NCI-H1092 (cell line): ENCODE measurements at places on chromosomes 2 and 18.

DNA sequence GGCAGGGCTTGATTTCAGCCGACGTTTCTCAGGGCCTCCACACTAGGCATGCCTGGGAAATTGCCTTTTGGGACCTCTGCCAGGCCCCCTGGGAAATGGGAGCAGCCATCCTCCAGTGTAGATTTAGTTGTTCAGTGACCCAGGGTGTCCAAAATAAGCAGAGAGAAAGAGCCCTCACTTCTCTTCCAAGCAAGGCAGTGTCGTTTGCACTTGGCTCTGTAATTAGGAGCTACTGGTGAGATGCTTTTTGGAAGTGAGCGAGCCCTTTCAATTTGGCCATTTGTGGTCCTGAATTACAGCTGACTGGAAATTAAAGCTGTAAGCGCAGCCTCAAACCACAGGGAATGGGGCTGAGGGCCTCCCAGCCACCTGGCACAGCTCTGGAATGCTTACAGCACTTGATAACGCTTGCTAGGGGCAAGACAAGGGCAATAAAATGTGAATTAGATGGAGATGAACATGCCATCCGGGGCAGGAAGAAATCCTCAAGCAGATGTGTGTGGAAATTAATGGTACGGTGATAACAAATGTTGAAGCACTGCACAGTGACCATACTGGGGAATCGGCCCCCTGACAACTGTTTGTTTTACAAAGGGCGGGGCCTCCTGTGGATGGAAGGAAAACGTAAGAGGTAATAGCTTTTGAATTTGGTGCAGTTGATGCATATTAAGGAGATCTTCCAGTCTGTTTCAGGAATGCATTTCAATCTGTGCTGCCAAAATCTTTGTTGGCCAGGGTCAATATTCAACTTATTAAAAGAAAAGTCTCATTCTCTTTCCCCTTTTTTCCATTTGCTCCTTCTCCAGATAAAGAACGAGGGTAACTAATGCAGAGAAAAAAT is 173.1 kb downstream of the UXS1 start:
- DNase-seq: peak; percentile 91

GRCh38 chr2:204743393-204743960 is 198.2 kb downstream of the PARD3B start:
- DNase-seq: no peak

DNA sequence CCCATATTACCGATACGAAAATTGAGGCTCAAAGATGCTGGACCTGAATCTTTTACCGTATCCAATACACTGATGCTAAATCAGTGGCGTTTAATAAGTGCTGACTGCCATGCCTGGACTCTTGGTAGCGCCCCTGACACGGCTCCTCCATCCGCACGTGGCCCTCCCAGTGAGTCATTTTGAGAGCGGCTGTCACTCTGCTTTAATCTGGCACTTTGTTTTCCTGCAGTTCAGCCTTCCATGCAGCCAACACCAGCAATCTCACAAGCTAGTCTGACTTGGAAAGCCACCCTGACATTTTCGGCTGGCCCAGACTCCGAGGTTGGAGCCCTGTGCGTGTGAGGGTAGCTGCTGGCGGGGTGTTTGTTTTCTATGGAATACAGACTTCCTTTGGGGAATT is 155.1 kb upstream of the LMAN1 start:
- DNase-seq: no peak

GRCh38 chr2:21260311-21260710 is 136.5 kb downstream of the TDRD15 start:
- no peak for DNase-seq

DNA sequence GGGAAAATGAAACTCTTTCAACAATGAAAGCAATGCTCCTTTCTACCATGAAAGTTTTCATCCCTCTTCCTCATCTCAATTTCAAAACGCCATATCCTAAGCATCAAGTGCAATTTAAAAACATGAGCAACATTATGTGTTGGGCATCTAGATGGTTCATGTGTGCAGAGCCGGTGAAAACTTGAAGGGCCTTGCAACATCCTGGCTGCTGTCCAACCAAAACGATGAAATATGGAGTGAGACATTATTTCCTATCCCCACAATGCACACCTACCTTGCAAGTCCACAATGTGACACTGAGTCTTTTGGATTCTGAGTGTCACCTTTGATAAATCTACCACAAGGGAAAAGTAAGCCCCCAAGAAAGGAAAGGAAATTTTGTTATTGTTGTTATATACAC is 110.0 kb downstream of the NCKAP5 start:
- no peak for DNase-seq

DNA sequence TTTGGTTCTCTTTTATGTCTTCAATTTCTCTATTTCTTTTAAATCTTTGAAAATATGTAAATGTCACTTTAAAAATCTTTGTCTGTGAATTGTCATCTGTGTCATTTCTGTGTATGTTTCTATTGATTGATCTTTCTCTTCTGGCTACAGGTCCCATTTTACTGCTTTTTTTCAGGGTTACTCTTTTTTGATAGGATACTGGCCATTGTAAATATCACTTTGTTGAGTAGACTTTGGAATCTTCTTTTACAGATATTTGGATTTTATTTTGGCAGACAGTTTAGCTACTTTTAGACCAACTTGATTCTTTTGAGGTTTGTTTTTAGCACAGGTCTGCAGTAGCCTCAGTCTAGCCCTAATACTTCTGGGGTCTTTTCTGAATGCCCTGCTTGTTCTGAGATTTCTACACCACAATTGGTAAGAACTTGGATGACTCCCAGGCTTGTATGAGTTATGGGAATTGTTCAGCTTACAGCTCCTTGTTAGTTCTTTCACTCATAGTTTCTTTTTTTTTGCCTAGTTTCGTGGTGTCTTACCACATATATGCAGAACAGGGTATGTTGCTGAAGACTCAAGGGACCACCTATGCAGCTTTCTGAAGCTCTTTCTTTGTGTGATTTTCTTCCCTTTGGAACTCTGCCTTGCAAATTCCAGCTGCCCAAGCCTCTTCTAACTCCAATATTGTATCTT is 122.2 kb downstream of the QPCT start:
- DNase-seq: no peak

DNA sequence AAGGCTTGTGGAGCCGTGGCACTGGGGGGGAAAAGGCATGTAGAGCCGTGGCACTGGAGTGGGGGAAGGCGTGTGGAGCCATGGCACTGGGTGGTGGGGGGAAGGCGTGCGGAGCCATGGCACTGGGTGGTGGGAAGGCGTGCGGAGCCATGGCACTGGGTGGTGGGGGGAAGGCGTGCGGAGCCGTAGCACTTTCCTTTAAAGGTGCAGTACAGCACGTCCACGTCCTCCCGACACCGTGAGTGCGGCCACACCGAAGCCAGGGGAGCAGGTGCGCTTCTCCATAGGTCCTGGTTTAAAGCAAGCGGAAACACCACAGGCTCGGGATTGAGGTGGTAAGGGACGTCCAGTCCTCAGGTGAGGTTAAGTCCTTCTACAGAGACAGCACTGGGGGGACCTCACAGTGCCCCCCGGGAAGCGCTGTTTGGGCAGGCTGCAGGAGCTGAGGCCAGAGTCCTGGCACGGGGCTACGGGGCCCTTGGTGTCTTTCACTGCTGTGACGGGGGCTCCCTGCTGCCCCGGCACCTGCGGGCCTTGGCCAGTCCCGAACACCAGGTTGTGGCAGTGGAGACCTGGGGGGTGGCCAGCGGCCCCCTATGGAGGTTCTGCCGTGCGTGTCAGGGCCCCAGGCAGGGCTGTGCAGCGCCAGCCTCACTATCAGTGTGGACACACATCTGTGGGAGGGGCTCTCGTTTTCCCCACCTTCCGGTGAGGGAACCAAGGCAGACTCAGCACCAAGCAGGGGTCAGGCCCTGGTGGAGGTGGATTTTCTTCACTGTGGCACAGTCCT is 93.0 kb upstream of the CTDP1 start:
- DNase-seq: no peak

DNA sequence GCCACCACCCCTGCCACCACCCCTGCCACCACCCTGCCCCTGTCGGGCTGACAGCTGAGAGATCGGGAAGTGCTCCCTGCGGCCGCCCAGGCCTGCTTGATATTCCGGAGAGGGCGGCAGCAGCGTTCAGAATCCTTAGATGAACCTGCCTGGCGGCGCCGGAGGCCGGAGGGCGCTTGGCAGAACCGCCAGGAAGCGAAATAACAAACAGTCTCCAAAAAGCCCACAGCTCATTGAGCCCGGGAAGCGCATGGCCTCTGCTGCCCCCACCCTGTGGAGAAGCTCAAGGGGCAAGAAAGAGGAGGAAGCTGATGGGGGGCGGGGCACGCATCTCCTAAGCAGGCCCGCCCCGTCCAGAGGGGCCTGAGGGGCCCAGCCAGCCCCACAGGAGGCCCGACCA is 92.2 kb upstream of the MBOAT2 start:
- no peak for DNase-seq

DNA sequence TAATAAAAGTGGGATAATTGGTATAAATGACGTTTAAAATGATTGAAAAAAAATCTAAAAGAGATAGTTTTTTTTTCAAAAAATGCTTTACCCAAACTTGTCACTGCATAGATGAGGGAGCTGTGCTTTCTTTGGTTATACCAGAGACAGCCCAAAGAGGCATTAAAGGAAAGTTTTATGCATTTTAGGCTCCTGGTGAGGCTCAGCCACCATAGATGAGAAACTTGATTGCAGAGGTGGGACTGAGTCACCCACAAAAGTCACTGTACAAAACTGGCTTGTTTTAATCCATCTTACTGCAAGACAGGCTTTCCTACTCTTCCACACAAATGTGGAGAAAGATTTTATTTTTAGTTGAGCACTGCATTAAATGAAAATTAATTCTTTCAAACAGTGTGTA is 2.4 kb downstream of the SMYD1 start:
- DNase-seq: no peak

GRCh38 chr2:23553561-23553960 is 168.6 kb downstream of the KLHL29 start:
- no peak for DNase-seq

- no peak for DNase-seq
Observed at GRCh38 chr2:83944191-83944590, 514.9 kb downstream of the SUCLG1 start.

DNA sequence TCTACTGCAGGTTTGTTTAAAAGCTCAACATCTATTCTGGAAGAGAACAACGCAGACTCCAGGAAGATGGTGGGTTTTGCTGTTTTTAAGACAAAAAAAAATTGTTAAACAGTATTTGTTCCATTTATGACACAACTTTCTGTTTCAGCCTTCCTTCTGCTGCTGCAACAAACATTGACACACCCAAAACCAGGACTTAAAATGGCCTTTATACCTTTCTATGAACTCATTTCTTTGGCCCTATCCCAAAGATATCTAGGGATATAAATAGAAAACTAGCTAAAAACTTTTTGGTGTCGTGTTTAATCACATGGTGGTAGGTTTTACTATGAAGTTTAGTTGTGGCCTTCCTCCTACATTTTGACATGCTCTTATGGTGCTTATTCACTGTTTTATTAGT is 964 bp upstream of the GALNT3 start:
- DNase-seq: no peak
